ENCODE measurements at places on chromosomes 3 and 15. TPM values are rescaled to one million over a fixed set of nuclear protein-coding genes. Genes with fewer than 3 reads are reported as not detected.

- DNase-seq, result no peak
These were observed at the start of gene TMEM108 for GRCh38 chr3:133038089-133038730. TSS of gene TMEM108 (plus strand) at chr3:133038391.

GRCh38 chr3:105415951-105416350 lies 49.2 kb downstream of the ALCAM start:
- DNase-seq, result no peak

- DNase-seq, result no peak
These were observed 96.3 kb downstream of the PTPRG start for GRCh38 chr3:61657689-61658088.

DNA sequence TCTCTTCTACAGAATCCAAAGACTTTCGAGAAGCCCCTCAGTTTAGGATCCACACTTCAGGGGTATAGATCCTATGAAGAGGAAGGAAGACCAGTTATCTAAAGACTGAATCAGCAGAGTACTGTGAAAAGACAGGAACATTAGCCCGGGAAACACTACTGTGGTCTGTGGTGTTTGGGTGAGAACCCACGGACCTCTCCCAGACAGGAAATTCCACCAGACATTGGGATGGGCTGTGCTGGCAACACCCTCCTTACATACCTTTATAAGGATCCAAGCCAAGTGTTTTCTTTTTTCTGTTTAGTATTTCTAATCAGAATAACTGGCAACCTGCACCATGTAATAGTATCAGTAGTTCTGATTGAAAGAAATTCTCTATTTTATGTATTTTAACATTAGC lies 14.1 kb downstream of the TMEM207 start:
- no peak for DNase-seq

ECE2 gene
- not detected for total RNA-seq

MKRN2OS gene
- total RNA-seq, result not detected

HHLA2 gene
- total RNA-seq, result not detected
